ENCODE measurements at places on chromosomes 5 and 9.

GRCh38 chr9:110520120-110520701 lies 59.3 kb downstream of the SVEP1 start:
- no peak for DNase-seq

DNA sequence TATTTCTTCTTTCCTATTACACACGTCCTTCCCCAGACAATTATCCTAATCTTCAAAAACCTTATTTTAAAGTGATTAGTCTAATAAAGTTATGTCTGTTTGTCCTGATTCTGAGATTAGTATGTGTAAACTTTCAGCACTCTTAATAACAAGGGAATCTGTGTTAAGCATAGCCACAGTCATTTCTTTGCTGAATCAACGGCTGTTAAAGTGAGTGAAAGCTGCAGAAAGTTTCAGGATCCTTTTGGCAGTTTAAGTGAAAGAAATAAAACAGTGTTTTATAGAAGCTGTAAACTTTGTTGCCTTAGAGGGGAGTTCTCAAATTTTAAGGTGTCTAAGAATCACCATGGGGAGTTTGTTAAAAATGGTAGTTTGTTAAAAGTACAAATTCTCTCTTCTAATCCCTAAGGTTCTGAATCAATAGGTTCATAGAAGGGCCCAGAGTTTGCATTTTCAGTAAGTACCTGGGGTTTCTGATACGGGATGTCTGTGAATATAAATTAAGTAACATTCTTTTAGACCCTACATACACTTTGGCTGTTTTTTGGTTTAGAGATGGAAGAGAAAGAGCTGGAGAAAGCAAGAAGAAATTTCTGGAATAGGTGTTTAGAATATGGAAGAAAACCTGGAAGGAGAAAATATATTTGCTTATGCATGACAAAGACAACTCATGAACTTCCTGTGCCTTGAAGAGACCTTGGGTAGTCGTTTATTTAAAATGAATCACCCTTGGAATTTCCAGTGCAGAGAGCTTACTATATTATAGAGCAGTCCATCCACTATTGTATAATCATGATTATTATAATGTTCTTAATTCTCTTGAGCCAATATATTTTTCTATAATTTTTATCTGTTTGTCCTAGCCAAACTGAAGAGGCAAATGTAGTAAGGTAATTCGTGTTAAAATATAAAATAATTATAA lies 45.7 kb downstream of the SCAMP1 start:
- no peak for DNase-seq

- DNase-seq = no peak
Measured at GRCh38 chr5:132667761-132668705, 5.8 kb upstream of the IL4 start.

DNA sequence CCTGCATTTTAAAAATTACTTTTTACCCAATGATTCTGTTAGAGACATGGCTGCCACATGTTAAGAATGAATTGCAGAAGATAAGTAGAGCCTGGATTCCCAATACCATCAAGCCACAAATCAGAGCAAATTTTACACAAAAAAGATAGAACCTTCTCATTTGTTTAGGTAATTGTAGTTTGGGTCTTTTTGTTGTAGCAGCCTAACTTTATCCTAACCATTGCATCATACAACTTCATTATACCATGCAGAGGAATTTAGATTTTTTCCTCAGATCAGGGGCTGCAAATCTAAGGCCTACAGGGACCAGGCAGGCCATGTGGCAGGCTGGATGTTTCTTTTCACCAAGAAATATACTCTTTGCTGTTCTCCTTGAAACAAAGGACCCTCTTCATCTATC lies 34.6 kb downstream of the NKX2-5 start:
- DNase-seq = no peak

DNA sequence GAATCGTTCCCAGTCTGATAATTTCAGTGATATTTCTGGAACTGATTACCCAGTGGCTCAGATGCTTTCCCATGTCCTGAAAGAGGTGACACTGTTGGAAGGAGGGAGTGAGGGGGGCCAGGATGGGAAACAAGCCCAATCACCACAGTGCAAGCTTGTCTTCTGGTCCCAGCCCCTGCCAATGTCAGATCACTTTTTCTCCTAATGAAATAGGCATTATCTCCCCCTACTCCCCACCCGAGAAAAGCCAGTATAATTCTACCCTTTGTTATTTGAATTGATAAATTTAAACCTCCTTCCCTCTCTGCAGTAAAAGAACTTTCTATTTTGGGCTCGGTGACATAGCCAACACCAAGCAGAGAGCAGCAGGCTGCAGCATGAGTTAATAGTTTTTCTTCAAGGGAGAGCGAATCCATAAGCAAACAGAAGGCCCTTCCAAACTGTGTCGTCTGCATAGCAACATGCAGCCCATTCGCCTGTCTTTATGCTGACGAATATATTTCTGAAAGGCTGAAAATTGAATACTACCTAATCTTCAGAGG lies 14.6 kb upstream of the PPP2CA start:
- DNase-seq = no peak

- no peak for DNase-seq
Measured at GRCh38 chr5:86880344-86880743, 262.6 kb downstream of the COX7C start.

- DNase-seq = no peak
Measured at GRCh38 chr5:141560151-141560550, 58.6 kb downstream of the DIAPH1 start.

DNA sequence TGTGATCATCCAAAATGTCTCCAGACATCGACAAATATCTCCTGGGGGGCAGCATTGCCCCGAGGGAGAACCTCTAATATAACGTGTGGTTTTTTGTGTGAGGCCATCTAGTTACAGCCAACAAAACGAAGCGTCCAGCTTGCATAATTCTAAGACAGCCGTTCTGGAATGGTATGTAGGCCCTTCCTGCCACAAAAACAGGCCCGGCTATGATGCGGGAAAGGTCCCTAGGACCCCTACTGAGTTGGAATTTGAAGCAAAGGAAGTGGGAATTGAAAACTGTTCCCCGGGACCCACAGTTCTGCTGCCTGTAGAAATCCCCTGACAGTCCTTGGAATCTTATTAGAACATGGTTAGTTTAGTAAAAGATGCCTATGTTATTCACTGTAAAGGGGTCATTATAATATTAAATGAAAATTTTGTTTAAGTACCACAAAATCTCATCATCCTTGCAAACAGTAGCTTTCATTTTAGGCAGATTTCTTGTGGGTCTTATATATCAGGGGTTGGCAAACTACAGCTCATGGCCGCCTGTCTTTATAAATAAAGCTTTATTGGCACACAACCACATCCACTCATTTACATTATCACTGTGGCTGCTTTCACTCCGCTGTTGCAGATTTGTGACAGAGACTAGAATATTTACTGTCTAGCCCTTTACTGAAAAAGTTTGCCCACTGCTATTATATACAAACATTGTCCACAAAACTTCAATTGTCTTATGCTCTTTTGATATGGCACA lies 70.7 kb downstream of the MSX2 start:
- DNase-seq = no peak
